ENCODE measurements at places on chromosomes 13 and 19.

DNA sequence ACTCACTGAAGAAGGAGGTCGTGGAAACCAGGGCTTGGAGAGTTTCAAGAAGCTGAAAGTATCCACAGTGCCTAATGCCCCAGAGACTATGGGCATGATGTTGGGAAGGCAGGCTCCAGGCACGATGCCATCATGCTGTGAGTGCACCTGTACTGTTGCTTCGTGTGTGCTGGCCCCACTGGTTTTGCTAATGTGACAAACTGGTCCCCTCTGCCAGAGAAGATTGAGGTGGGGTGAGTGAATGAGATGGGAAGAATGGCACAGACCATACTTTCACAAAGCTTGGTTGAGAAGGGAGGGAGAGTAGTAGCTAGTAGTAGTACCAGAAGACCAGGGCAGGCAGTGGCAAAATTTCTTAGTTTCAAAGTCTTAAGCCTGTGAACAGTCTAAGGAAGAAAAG, 19.0 kb upstream of the POP4 start:
- DNase-seq, result no peak

GRCh38 chr13:87944038-87944437, 272.9 kb downstream of the SLITRK5 start:
- DNase-seq, result no peak

DNA sequence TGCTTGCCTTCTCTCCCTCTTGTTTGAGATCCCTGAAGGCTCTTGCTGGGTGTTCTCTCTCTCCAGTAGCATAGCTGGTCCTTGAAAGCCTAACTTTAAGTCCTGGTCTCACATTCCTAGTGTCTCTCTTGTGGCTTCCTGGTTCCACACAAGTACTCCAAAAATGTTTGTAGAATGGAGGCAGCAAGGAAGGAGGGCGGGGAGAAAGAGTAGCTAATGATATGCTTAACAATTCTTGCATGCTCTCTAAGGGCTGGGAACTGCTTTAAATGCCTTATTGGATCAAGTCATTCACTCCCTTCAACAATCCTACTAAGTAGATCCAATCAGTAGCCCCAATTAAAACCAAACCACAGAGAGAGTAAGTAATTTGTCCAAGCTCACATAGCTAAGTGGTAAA, 357.3 kb downstream of the KLF5 start:
- DNase-seq, result no peak

DNA sequence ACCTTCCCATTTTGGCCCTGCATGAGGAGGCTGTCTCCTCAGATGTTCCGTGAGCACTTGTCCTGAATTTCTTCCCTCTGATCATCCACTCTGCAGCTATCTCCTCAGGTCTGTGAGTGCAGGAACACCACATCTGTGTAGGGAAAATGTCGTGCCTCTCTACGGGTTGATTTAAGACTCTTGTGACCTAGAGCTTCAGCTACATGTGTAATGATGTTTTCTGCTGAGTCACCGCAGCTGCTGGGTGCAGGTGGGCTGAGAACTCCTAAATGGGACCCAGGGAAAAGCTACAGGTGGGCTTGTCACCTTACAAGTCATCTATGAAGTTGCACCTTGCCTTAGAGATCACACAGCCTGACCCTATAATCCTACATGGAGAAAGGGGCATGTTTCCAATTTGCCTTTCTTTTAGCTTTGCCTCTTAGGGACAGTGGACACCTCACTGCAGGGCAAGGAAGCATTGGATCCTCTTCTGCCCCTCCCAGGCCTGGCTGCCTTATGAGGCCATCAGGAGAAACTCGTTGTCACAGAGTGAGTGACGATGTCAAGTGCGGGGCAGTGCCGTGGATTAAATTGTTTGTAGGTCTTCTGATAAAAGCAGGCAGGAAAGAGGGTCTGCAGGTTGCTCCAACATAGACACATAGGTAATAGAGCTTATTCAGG, 122.3 kb downstream of the DNAJC15 start:
- no peak for DNase-seq

DNA sequence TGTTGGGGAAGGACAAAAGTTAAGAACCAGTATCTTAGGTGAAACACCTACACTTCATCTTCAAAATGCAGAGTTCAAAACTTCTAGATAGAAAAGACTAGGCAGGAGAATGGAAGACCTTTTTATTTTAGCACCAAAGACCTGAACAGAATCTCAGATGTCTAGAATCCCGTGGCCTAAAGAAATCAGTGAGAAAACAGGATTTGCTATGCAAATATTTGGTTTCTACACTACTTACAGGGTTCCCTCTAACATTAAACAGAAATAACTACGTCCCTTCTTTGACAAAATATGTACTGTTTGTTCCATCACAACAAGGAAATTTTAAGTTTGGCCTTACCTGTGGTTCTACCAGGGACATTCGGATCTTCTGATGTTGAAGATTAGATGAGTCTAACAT, 21.5 kb downstream of the DIS3 start:
- no peak for DNase-seq

- peak; percentile 55 for DNase-seq
Measured at GRCh38 chr13:99033814-99034213, 56.0 kb upstream of the DOCK9 start.

GRCh38 chr13:98540476-98540875, 36.4 kb downstream of the STK24 start:
- DNase-seq, result no peak

GRCh38 chr19:3734310-3734600, 26.1 kb downstream of the TJP3 start:
- no peak for DNase-seq

- no peak for DNase-seq
Measured at GRCh38 chr13:30848332-30849027, 57.6 kb upstream of the MEDAG start.

- DNase-seq, result no peak
Measured at GRCh38 chr19:5313307-5313706, 27.3 kb downstream of the PTPRS start.

DNA sequence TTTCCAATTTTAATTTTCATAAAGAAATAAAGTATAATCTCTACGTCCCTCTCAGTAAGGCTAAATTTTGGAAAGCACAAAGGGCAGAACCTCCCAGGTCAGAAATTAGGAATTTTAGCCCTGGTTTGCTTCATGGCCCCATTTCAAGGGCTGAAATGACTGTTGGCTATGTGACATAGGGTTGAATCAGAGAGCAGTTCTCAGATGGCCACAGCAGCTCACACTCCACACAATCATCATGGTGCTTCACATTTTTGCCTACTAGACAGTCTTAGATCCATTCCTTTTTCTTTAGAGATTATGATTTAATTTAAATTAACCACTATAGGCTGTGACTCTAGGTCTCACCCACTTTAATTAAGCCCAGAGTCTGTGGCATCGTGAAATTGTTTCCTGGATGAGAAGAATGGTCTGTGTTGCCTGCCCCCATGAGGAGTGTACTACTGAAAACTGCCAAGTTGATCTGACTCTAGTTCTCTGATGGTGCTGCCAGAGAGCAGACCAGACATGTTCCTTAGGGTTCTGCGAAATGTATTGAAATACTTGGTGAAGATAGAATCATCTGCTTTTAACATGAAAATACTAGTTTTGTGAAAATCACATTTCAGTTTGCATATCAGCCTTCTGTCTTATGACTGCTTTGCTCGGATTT, 57.4 kb downstream of the ESD start:
- DNase-seq, result no peak

DNA sequence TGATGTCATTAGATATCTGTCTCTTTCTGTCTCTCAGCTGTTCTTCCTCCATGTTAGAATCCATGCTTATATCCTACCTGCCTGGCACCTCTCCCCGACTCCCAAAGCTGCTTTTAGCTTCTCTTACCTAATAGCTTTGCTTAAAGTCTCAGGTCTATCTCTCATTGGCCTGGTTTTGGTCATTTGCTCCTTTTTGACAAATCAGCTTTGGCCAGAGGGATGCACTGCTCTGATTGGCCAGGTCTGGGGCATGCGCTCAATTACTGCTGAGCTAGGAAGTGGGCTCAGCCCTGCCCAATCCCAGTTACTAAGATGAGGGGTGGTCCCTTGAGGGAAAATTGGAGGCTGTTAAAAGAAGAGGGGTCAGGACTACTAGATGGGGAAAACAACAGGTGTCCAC, 11.5 kb upstream of the CLASRP start:
- no peak for DNase-seq

Data from KBM-7 (cell line).